Neural progenitor cell (in vitro differentiated cells): ENCODE measurements at places on chromosomes 13 and 19.

- DNase-seq: peak; percentile 36
Measured at GRCh38 chr19:53612762-53613526, 18.9 kb upstream of the DPRX start.

DNA sequence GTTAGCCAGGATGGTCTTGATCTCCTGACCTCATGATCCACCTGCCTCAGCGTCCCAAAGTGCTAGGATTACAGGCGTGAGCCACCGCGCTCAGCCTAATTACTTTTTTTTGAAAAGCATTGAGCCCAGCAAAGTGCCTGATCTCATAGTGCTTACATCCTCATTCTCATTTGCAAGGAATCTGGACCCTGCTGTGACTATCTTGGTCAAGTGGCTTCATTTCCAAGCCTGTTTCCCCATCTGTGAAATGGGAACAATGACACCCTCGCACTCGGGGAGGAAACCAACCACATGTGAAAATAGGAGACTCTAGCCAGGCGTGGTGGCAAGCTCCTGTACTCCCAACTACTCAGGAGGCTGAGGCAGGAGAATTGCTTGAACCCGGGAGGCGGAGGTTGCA, 1.6 kb upstream of the PLEKHA4 start:
- DNase-seq: no peak

DNA sequence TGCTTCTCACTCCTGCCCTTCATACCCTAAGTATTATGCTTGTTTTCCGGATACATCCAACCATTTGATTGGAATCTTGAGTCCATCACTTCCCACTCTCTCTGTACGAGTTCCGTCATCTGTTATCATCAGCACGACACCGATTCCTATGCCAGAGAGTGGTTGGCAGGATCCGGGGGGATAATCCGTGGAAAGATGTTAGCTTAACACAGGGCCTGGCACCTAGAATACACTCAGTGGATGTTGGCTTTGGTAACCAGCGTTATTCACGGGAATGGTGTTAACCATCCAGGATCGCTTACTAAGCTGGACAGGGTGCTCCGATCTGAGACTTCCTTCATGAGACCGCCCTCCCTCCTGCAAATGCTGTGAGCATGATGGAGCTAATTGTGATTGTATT, 12.4 kb downstream of the VSTM2B start:
- DNase-seq: no peak

GRCh38 chr19:11339254-11340098, at the start of gene RAB3D:
Gene RAB3D (minus strand): TSS chr19:11339657. CDS start chr19:11337399, 2,258 bp downstream.
- DNase-seq: peak; percentile 96

- no peak for DNase-seq
Measured at GRCh38 chr13:32530841-32531253, 7.7 kb downstream of the N4BP2L2 start.

GRCh38 chr13:68232351-68233130, 1002.4 kb upstream of the PCDH9 start:
- peak; percentile 30 for DNase-seq

- DNase-seq: peak; percentile 39
Measured at GRCh38 chr19:5624018-5624663, 1.3 kb downstream of the SAFB start.

- DNase-seq: no peak
Measured at GRCh38 chr13:36436811-36437210, 4.5 kb downstream of the CCNA1 start.

DNA sequence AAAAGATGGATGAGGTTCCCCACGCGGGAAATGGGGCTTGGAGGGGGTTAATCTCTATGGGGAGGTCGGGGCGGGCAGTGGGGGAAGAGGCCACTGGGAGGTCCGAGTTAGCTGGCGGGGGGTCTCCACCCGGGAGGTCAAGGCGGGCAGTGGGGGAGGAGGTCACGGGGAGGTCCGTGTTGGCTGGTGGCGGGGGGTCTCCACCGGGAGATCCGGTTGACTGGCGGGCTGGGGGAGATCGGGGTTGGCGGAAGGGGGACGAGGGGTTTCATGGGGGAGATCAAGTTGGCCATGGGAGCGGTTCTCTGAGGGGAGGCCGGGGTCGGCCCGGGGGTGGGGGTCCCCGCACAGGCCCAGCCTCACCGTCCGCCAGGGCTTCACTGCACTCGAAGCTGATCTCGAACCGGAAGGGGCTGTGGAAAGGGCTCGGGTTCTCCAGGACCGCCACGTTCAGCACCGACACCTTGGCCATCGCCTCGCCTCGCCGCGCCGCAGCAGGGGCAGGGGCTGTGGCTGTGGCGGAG, 342 bp downstream of the ASF1B start:
- no peak for DNase-seq

GRCh38 chr19:47331490-47331889, 485 bp upstream of the C5AR2 start:
- DNase-seq: no peak

DNA sequence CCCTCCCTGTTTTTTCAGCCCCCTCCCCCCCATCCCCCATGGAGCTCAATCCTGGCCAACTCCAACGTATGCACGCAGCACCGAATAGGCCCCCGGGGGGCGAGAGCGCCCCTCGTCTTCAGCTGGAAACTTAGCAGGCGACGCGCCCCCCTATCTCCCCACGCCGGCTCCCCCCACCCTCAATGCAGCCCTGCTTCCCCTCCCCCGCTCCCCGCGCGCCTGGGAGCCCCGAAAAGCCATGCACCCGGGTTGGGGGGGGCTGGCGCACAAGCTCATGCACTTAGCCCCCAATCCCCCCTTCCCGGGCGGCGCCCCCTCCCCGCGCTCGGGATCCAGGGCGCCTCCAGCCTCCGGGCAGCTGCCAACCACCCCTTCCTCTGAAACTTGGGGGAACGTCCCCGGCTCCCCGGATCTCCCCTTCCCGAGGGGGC, 508 bp downstream of the ZBTB7A start:
- DNase-seq: no peak
